ENCODE measurements at places on chromosomes 1 and 21. TPM values are rescaled to one million over a fixed set of nuclear protein-coding genes. Genes with fewer than 3 reads are reported as not detected.

TDRD5 gene
- total RNA-seq: 0.29 TPM

OLIG1 gene
- 0.27 TPM for total RNA-seq

LCE1B gene
- not detected for total RNA-seq

GRCh38 chr1:205596876-205597275, 34.9 kb downstream of the ELK4 start:
- H3K27me3 ChIP-seq: no peaks in the 10 kb centered on the region
- no peak overlapping the region for H3K27ac ChIP-seq
- H3K36me3 ChIP-seq: peaks cover 7% of the 10 kb centered on the region
- no peak for DNase-seq
- H3K4me3 ChIP-seq: no peak overlapping the region

DNA sequence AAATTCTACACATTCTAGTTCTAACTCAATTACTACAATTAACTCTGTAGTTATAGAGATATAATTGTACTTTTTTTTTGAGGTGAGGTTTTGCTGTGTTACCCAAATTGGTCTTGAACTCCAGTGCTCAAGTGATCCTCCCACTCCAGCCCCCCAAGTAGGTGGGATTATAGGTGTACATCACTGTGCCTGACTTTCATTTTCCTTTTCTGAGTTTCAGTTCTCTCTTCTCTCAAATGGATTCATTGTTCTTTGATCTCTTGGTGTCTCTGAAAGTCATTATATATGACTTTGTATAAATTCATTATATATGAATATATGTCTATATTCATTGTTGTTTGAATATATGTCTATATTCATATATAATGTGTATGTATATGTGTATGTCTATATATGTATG, 74.0 kb upstream of the GALNT2 start:
- H3K4me1 ChIP-seq: no peaks in the 10 kb centered on the region
- no peak overlapping the region for H3K27ac ChIP-seq
- H3K4me3 ChIP-seq: no peak overlapping the region
- no peak for DNase-seq
- H3K27me3 ChIP-seq: no peaks in the 10 kb centered on the region

GRCh38 chr1:31505911-31506497, 70.3 kb upstream of the TINAGL1 start:
- H3K27me3 ChIP-seq: no peaks in the 10 kb centered on the region
- H3K4me3 ChIP-seq: no peak overlapping the region
- no peaks in the 10 kb centered on the region for H3K36me3 ChIP-seq
- DNase-seq: no peak
- H3K4me1 ChIP-seq: peaks cover 5% of the 10 kb centered on the region
- H3K27ac ChIP-seq: no peak overlapping the region

GRCh38 chr21:15066123-15066575, 1.3 kb upstream of the NRIP1 start:
- H3K4me1 ChIP-seq: peaks cover 3% of the 10 kb centered on the region
- no peaks in the 10 kb centered on the region for H3K36me3 ChIP-seq
- H3K4me3 ChIP-seq: peak overlapping the region; percentile 79
- no peak for DNase-seq

DNA sequence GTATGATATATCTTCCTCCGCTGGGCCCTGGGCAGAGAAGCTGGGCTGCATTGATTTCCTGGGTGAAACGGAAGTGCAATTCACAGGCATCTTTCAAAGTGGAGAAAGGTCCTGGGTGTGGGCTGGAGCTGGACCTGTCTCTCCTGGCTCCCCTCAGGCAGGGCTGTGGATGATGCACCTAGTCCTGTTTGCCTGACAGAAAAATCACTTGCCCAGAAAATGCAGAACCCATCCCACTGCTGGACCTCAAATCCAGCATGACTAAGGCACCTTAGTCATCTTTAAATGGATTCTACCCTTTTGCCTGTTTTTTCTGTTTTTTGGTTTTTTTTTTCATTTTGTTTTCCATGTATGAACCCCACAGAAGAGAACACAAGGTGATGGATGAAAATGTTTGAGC, 49.7 kb downstream of the MYSM1 start:
- no peaks in the 10 kb centered on the region for H3K4me1 ChIP-seq
- DNase-seq: no peak
- H3K4me3 ChIP-seq: no peak overlapping the region
- H3K36me3 ChIP-seq: peaks cover 22% of the 10 kb centered on the region
- H3K27me3 ChIP-seq: no peaks in the 10 kb centered on the region
- no peak overlapping the region for H3K27ac ChIP-seq

FTCD gene
- 3.6 TPM for total RNA-seq

S100A12 gene
- not detected for total RNA-seq

DNA sequence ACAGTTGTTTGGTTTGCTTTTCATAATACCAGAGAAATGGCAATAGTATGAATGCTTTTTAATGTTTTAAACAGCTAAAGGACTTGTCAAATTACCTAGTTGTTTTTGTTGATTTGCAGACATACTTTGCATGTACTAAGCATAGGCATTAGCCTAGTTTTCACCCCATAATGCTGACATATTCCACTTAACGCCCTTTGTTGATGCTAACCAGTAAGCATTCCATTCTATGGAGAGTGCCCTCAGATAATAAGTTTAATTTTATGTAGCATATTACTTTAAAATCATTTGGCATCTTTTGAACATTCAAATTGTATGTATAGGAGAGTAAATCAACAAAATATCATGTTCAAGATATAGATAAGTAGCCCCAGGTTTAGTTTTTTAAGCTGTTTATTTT, 32.5 kb downstream of the RGS21 start:
- DNase-seq: no peak
- H3K4me1 ChIP-seq: peaks cover 3% of the 10 kb centered on the region
- no peak overlapping the region for H3K27ac ChIP-seq
- no peak overlapping the region for H3K4me3 ChIP-seq

- H3K36me3 ChIP-seq: no peaks in the 10 kb centered on the region
- DNase-seq: no peak
- no peak overlapping the region for H3K4me3 ChIP-seq
- H3K4me1 ChIP-seq: no peaks in the 10 kb centered on the region
- no peak overlapping the region for H3K27ac ChIP-seq
- no peaks in the 10 kb centered on the region for H3K27me3 ChIP-seq
Observed at GRCh38 chr21:36602735-36603134, 96.2 kb upstream of the SIM2 start.

OR2L2 gene
- total RNA-seq: not detected

- H3K27ac ChIP-seq: no peak overlapping the region
- no peak for DNase-seq
- H3K36me3 ChIP-seq: no peaks in the 10 kb centered on the region
- H3K4me1 ChIP-seq: no peaks in the 10 kb centered on the region
Observed at GRCh38 chr1:222370913-222371675, 176.8 kb downstream of the HHIPL2 start.

All from endodermal cell (in vitro differentiated cells).